SIG-M5 (cell line): ENCODE measurements at places on chromosomes 12 and 14.
A peak's percentile ranks its signal among the peaks of the same experiment; 100 is the strongest.

DNA sequence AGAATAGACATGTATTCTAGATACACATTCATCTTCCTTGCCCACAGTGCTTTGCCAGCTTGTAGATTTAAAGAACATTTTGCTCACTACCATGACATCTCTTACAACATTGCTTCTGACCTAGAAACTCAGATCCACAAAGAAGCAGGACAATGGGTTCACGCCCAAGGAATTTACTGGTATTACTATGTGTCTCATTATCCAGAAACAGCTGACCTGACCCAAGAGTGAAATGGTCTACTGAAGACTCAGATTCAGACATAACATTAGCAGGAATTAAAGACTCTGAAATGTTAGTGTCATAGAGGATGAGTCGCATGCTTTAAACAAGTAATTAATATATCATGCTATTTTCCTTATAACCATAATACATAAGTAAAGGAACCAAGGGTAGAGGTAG lies 731.4 kb downstream of the GALC start:
- DNase-seq, result no peak

DNA sequence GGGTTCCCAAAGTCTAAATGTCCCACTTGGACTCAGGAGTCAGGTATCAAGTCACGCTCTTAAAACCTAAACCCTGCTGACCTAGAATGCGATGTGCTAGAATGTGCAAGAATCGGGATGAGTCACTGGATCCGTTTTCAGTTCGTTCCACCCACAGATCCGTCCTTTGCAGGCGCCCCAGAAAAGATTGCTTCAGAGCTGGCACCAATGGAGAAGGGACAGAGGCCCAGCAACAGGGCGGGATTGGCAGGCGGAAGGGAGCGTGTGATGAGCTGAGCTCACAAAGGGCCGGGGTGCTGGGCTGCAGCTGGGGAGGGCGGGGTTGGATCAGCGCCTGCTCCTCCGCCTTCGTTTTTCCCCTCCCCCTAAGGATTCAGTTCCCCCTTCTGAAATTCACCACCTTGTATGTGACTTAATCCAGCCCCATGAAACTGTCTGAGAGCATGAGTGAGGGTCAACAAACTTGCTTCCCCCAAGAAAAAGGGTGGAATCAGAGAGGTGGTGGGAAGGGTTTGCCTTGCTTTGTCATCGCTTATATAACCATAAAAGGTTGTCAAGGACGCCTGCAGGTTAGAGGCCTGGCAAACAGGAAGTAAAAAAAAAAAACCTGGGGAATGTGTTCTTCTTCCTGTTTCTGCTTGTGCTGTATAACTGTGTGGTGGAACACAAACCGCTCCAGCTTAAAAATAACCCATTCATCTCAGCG lies 2.8 kb upstream of the UBC start:
- no peak for DNase-seq

DNA sequence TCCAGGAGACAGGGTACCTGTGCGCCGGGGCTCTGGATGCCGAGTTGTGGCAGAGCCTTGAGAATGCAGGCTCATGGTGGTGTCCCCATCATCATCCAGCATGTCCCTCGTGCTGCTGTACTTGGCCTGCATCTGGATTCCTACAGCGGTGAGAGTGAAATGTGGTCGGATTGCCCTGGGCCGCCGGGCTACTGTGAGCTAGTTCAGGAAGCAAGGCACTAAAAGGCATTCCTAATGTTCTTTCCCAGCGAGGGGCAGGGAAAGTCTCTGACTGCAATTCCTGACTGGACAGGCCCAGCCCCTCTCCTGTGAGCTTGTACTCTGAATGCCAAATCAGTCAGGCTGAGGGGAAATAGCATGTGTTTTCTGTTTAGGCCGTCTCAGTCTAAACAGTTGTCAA lies at the start of gene CLEC1A:
Gene CLEC1A, minus strand, starts transcription at position 195 of the 400 bp plus-strand sequence. Its CDS starts 63 bp downstream, at position 132.
- no peak for DNase-seq

DNA sequence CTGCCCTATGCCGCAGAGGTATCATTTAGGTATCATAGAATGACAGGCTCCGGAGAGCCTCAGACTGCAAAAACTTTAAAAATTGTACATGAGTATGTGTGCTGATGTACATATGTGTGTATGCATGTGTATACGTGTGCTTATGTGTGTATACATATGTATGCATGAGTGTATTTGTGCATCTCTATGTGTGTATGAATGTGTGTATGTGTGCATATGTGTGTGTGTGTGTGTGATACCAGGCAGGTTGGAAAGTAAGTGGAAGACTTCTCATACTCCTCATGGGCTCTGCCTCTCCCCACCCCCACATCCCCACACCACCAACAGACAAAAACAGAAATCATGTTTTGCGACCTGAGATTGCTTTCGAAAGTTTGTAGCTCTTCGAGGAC lies 621 bp upstream of the TMEM117 start:
- DNase-seq, result no peak

DNA sequence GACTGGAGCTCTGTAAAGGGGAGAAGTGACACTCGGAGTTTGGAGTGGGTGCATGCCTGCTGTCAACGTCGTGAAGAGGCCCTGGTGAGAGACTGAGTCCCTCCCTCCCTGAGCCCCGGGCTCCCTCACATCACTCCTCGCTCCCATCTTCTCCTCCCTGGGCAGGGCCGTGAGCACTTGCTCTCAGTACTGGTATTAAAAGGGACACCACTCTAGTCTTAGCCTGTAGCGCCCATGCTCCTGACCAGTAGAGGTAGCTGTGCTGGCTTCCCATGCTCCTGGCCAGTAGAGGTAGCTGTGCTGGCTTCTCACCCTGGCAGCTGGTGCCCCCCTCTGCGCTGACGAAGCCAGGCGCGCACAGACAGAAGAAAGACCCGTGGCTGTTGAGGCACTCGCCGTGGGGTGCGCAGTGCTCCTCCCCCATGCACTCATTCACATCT lies 14.7 kb downstream of the ISCA2 start:
- no peak for DNase-seq

GRCh38 chr12:99035803-99036202 lies 390.7 kb downstream of the APAF1 start:
- DNase-seq, result no peak

- peak; percentile 53 for DNase-seq
These were observed 8.1 kb upstream of the LRRK2 start for GRCh38 chr12:40216516-40217288.

GRCh38 chr14:105884808-105885281 lies 358.5 kb downstream of the TMEM121 start:
- DNase-seq, result no peak

GRCh38 chr12:49357103-49357678 lies 10.1 kb upstream of the SPATS2 start:
- no peak for DNase-seq

DNA sequence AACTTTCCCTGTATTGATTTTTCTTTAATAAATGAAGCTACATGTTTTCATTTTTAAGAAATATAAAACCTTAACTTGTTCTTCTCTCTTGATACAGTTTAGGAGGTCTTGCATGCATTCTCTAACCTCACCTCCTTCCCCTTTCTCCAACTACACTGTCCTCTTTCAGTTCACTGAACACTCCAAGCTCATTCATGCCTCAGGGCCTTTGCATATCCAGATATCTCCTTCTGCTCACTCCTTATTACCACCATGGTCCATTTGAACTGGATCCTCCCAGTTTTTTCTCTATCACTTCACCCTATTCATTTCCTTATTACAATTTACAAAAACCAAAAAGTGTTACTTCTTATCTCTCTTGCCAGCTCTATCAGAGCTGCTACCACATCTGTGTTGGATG lies 242.9 kb upstream of the PLEKHG7 start:
- DNase-seq, result no peak

- DNase-seq, result no peak
These were observed 232.9 kb upstream of the CRY1 start for GRCh38 chr12:107326237-107326636.

DNA sequence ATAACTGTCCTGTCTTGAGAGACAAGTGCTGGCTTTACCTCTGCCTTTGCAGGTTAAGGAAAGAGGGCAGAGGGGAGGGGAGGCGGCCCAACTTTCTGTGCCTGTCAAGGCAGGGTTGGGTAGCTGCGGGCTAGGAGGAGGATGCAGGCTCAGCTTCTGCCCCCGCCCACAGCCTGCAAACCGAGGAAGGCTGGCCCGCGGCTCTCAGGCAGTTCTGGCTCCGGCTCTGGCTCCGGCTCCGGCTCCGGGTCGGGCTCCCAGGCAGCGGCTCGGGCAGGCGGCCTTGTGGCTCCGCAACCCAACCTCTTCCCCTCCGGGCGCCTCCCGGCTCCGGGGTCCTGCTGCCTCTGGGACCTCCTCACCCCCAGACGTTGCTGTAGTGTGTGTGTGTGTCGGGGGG lies 92.9 kb downstream of the TMEM30B start:
- DNase-seq, result no peak

DNA sequence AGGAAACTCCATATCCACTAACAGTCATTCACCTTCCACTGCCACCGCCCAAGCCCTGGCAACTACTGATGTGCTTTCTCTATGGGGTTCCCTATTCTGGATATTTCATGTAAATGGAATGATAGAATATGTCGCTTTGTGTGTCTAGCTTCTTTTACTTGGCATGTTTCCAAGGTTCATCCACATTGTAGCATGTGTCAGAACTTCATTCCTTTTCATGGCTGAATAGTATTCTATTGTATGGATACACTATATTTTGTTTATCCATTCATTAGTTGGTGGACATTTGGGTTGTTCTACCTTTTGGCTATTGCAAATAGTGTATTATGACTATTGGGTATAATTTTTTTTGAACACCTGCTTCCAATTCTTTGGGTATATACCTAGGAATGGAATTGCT lies 8.6 kb downstream of the POU6F1 start:
- no peak for DNase-seq

DNA sequence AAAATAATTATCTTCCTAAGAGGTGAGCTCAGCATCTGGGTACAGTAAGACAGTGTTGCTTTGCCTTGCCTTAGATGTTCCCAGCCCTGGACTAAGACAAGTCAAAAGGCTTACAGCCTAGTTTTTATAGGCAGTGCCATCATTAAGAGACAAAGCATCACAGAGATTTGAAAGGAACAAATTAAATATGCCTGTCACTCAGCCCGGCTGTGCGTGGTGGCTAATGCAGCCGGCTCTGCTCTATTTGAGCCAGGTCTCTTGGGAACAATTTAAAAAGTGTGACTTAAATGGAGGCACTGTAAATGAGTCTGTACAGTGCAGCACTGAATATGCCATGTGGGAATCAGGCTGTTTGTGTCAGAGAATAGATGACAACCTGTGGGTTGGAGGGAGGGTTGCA lies 1687.4 kb upstream of the FLRT2 start:
- DNase-seq, result no peak

GRCh38 chr12:54725233-54725843 lies 77.2 kb upstream of the DCD start:
- DNase-seq, result no peak

DNA sequence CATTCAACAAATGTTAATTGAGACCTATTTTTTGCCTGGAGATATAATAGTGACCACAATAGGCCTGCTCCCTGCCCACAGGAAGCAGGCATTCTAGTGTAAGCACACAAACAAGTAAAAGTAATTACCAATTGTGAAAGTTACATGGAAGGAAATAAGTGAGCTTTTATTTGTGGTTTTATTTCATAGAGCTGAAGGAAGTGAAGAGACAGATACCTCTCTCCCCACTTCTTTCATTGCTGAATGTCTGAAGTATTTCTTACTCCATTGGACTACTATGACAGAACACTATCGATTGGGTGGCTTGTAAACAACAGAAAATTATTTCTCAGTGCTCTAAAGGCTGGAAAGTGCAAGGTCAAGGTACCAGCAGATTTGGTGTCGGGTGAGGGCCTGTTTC lies 183.5 kb downstream of the PRKCH start:
- DNase-seq, result no peak

DNA sequence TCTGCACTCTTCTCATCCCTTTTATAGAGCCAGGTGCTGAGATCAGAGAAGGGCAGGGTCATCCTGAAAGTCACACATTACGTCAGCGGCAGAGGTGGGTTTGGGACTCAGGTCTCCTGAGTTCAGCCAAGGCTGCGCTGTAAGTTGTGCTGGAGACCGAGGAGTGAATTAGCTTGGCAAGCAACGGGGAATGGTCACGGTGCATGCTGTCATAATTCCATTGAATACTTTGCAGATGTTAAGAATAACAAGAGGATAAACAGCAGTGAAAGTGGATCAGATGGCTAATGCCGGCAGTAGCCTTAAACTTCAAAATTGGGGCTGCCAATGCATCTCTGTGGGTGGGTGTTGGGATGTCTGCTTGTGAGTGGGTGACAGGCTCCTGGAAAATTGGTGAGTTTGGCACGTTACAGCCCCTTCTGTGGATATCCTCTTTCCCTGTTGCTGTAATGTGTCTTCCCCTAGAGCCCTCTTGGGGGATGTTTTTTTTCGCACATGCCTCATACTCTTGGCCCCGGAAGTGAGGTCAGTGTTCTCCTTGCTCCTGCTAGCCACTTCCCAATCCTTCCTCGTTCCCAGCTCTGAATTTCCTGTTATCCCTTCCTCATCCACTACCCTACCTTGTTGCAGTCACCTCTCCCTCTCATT lies 287.1 kb upstream of the SRRM4 start:
- no peak for DNase-seq

GRCh38 chr14:49962621-49963020 lies 69.7 kb downstream of the ARF6 start:
- DNase-seq, result no peak

DNA sequence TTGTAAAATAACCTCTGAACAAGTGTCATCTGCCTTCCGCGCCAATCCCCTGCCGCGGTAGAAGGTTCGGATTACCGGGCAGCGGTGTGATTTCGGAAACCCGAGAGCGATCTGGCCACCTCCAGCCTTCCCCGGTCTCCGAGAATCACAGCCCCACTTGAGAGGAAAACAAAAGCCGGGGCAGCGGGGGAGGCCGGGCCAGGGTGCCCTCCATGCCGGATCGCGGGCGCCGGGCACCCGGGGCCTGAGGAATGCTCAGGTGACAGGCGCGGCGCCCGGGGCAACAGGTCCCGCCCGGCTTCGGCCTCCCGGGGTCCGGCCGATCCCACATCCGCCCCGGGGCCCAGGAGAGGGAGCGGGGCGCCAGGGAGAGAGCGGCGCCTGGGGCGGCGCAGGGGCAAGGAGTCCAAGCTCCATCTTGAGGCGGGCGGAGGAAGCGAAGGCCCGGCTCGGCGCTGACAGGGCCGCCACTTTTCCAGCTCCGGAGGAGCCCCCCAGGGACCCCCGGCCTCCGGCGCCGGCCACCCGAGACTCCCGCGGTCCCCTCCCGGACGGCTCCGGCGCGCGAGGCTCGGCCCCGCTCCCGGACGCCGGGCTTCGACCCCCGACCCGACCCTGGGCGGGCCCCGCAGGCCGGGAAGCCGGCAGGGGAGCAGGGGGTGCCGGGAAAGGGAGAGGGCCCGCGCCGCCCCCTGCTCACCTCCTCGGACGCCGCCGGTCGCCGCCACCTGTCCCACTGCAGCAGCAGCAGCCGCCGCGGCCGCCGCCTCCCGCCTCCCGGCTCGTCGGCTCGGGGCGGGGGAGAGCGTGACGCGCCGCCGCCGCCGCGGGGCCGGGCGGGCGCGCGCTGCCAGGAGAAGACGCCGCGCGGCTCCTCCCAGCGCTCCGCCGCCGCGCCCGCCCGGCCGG lies at the start of gene CLIP1:
Gene CLIP1, minus strand, starts transcription at position 849 of the 909 bp plus-strand sequence. CDS start 42,217 bp downstream, outside the sequence.
- DNase-seq, result no peak
